Esophagus muscularis mucosa (tissue), 4 donors: ENCODE measurements at places on chromosomes 12 and 14. TPM values are rescaled to one million over a fixed set of nuclear protein-coding genes. Genes with fewer than 3 reads are reported as not detected.

- H3K4me1 ChIP-seq = peaks cover 6% of the 10 kb centered on the region
- H3K27ac ChIP-seq = no peak overlapping the region
- H3K27me3 ChIP-seq = no peaks in the 10 kb centered on the region
- DNase-seq = no peak
Measured at GRCh38 chr14:32414808-32415255, 85.7 kb downstream of the AKAP6 start.

DNA sequence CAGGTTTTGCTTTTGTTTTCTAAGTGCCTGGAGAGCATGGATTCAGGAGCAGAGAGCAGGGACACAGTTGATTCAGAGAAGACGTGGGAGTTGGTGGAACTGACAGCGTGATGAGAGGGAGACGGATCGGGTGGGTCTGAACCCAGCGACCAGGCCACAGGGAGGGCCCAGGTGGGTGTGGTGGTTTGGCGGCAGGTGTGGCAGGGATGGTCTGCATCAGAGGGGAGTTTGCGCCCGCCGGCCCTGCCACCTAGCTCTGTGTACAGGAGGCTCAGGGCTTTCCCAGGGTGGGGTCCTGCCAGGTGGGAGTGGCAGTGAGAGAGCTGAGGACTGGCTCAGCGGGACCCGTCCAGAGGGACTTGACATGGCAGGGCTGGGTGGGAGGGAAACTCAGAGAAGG lies 33.3 kb upstream of the DIO3 start:
- no peaks in the 10 kb centered on the region for H3K36me3 ChIP-seq
- no peak overlapping the region for H3K4me3 ChIP-seq
- H3K27ac ChIP-seq = no peak overlapping the region
- peaks cover 5% of the 10 kb centered on the region for H3K27me3 ChIP-seq

- H3K36me3 ChIP-seq = peaks cover 61% of the 10 kb centered on the region
- DNase-seq = no peak
- H3K4me3 ChIP-seq = no peak overlapping the region
- H3K27me3 ChIP-seq = no peaks in the 10 kb centered on the region
Measured at GRCh38 chr12:53213348-53213747, 6.3 kb upstream of the ITGB7 start.

The SPTB gene
- total RNA-seq = 1.8 TPM

- H3K4me1 ChIP-seq = no peaks in the 10 kb centered on the region
- no peak overlapping the region for H3K4me3 ChIP-seq
- H3K27ac ChIP-seq = no peak overlapping the region
- no peak for DNase-seq
- no peaks in the 10 kb centered on the region for H3K36me3 ChIP-seq
- no peaks in the 10 kb centered on the region for H3K27me3 ChIP-seq
Measured at GRCh38 chr14:49049711-49050110, 536.5 kb downstream of the RPS29 start.

The ARHGDIB gene
- 100 TPM for total RNA-seq

GRCh38 chr14:102840771-102841528 lies 63.7 kb downstream of the TRAF3 start:
- no peaks in the 10 kb centered on the region for H3K4me1 ChIP-seq
- H3K27me3 ChIP-seq = no peaks in the 10 kb centered on the region
- no peak overlapping the region for H3K4me3 ChIP-seq
- DNase-seq = no peak
- no peak overlapping the region for H3K27ac ChIP-seq

DNA sequence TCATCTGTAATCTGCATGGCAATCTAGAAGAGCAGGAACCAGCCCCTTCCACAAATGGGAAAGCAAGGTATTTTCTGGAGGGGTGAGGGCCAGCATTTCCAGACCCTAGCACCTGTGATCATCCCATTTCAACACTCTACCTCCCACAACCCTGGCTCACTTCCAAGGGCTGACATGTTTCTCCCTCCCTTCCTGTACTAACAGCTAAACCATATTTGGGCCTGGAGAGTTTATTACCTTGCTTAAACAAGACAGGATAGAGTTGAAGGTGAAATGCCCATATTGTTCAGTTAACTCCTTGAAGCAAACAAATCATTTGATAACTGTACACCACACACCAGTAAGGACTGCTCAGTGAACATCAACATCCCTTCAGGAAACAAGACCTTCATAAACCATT lies 158.4 kb downstream of the PPM1H start:
- H3K27me3 ChIP-seq = no peaks in the 10 kb centered on the region
- H3K4me1 ChIP-seq = no peaks in the 10 kb centered on the region
- no peak overlapping the region for H3K4me3 ChIP-seq
- H3K36me3 ChIP-seq = no peaks in the 10 kb centered on the region
- DNase-seq = no peak
- H3K27ac ChIP-seq = no peak overlapping the region

The MTA1 gene
- 70.2 TPM for total RNA-seq

The TSHR gene
- not detected for total RNA-seq

DNA sequence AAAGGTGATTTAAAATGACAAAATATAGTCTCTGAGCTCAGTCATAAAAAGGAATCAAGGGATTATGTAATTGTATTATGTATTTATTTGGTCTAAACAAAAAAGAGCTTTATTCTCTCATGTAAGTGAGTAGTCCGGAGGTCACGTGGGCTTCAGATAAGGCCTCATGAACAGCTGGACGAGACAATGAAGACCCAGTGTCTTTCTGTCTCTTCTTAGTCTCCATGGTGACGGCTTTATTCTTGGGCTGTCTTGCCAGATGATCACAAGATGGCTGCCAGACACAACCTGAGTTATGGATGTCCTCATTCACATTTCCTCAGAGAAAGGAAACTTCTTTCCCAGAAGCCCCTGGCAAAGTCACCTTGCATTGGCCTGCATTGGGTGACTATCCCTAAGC lies 98.6 kb downstream of the ARF6 start:
- no peak overlapping the region for H3K27ac ChIP-seq
- no peak overlapping the region for H3K4me3 ChIP-seq
- no peaks in the 10 kb centered on the region for H3K27me3 ChIP-seq
- H3K4me1 ChIP-seq = no peaks in the 10 kb centered on the region
- no peaks in the 10 kb centered on the region for H3K36me3 ChIP-seq
- DNase-seq = no peak

- DNase-seq = no peak
- no peaks in the 10 kb centered on the region for H3K36me3 ChIP-seq
- peaks cover 17% of the 10 kb centered on the region for H3K4me1 ChIP-seq
- H3K27me3 ChIP-seq = no peaks in the 10 kb centered on the region
- H3K27ac ChIP-seq = no peak overlapping the region
Measured at GRCh38 chr12:49783917-49784676, 42.7 kb downstream of the TMBIM6 start.

GRCh38 chr12:123064885-123065619 lies 84.6 kb downstream of the ARL6IP4 start:
- no peaks in the 10 kb centered on the region for H3K27me3 ChIP-seq
- no peak overlapping the region for H3K4me3 ChIP-seq
- H3K27ac ChIP-seq = peak overlapping the region; percentile 69
- DNase-seq = no peak
- no peaks in the 10 kb centered on the region for H3K36me3 ChIP-seq

The OASL gene
- 0.26 TPM for total RNA-seq

The TAS2R31 gene
- total RNA-seq = 2.3 TPM

The CLEC2B gene
- 9.7 TPM for total RNA-seq

The TMEM229B gene
- total RNA-seq = 4.2 TPM

The PPP1CC gene
- 103 TPM for total RNA-seq

DNA sequence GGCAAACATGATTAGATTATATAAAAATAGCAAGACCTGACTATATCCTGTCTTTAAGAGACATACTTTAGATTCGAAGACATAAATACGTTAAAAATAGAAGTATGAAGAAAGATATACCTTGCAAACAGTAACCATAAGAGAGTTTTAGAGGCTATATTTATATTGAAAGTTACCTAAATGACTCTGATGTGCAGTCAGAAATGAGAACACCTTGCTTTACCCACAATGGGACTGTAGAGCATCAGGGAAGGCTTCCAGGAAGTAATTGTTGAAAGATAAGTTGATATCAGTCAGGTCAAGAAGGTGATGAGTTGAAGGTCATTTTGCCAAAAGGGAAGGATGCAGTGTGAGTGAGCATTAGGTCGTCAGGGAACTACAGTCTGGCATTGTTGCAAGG lies 110.2 kb downstream of the NEDD1 start:
- DNase-seq = no peak
- H3K4me1 ChIP-seq = no peaks in the 10 kb centered on the region
- no peak overlapping the region for H3K27ac ChIP-seq
- no peaks in the 10 kb centered on the region for H3K27me3 ChIP-seq
- no peaks in the 10 kb centered on the region for H3K36me3 ChIP-seq
- H3K4me3 ChIP-seq = no peak overlapping the region

DNA sequence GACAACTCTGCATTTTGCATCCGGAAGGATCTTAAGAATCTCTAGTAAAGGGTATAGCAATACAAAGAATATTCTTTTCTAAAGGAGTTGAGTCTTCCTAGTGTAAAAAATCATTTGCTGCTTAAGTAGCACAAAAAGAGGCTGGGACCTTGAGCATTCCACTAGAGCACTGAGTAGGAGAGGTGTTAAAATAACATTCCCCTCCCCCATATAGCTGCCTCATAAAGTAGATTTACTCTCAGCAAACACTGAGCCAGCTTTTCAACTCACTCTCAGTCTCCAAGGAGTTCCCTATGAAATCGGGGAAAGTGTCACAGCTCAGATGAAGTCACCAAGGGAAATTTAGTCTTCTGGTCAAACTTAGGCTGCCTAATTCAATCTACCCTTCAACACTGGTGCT lies 592.7 kb downstream of the ETNK1 start:
- H3K27ac ChIP-seq = no peak overlapping the region
- H3K4me1 ChIP-seq = no peaks in the 10 kb centered on the region
- no peak overlapping the region for H3K4me3 ChIP-seq
- H3K27me3 ChIP-seq = no peaks in the 10 kb centered on the region
- DNase-seq = no peak

The PRB3 gene
- not detected for total RNA-seq
